NCI-H1694 treated with DMSO at 0.1 percent for 48 hours (cell line): ENCODE measurements at places on chromosomes 2 and 18.
A peak's percentile ranks its signal among the peaks of the same experiment; 100 is the strongest.

DNA sequence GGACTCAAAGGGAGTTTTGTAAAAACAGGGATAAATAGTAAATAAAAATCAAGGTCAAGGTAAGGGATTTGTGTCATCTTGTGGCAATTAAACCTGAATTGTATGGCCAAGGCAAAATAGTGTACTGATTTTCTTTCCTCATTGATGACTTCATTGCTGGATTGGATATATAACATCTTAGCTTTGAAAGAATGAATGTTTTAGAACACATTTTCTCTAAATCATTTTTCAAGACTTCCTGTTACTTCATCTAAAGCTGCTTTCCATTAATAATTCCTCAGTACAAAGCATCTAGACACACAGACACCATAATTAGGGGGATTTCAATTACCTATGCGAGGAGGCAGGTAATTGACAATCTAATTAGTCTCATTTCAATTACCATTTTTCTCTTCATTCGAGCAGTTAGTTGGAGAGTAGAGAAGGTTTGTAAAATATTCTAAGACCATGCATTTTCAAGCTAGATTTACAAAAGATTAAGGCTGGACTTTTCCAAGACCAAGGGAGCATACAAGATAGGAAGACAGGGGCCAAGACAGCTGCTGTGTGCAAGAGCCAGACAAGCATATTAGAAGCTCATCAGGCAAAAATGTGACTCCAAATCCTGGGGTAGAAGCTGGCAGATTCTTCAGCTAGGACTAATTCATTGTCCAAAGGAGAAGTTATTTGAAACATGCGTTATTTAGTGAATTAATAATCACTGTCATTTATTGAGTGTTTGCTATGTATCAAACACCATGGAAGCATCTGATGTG is 253.6 kb downstream of the EPHA4 start:
- no peak for DNase-seq

DNA sequence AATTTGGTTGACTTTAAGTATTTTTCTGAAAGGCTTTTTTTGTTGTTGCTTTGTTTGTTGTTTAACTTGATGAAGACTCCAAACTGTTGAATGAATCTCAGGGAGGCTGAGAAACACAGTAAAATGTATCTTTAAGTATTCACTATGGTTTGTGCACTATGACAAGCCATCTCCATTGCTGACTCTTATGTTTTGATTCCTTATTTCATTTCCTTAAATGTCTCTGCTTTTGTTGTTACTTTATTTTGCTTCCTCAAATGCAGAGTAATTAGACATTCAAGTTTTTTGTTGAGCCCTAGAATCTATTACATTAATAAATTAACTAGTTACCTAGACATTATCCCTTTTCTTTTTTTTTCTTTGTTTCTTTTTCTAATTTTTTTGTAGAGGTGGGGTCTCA is 46.3 kb upstream of the SLC39A10 start:
- DNase-seq, result no peak

- DNase-seq, result peak; percentile 64
Observed at GRCh38 chr18:59056706-59057492, 82.8 kb upstream of the SEC11C start.

DNA sequence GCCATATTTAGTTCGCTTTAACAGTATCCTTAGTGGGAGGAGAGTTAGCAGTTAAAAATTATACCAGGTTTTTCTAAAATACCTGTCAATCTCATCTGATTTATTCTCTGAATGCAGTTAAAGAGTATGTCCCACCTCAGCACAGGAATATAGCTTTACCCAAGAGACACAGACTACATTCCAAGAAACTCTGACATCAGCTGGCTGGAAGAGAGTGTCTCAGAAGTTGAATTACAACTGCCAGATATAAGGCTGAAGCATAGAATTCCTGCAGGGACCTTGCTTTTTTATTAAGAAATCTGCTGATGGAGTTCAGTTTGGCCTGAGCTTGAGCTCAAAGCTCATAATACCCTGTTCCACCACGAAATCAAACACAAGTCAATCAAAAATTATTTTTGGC is 25.4 kb upstream of the CNTNAP5 start:
- DNase-seq, result no peak

- no peak for DNase-seq
Observed at GRCh38 chr2:222577341-222577740, 78.6 kb downstream of the FARSB start.

DNA sequence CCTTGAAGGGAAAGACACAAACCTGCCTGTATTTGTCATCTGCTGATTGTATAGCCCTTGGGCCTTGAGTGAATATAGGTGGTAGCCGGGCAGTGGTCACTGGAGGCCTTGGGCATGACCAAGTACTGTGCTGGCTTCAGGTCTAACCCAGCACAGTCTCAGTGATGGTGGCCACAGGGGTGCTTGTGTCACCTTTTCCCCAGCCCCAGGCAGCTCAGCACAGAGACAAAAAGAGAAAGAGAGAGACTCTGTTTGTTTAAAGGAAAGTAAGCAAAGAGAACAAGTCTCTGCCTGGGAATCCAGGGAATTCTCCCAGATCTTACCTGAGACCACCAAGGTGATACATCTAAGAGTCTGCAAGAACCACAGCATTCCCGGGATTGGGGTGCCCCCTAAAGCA is 39.4 kb upstream of the INPP4A start:
- no peak for DNase-seq

GRCh38 chr2:173521450-173522192 is 166.9 kb downstream of the CDCA7 start:
- no peak for DNase-seq
